ENCODE measurements at places on chromosomes 2 and 18. TPM values are rescaled to one million over a fixed set of nuclear protein-coding genes. Genes with fewer than 3 reads are reported as not detected.

Gene ARL6IP6
- total RNA-seq = 17.5 TPM

Gene CRYGD
- total RNA-seq = not detected

Gene ROCK2
- 91.6 TPM for total RNA-seq

Gene SLC23A3
- total RNA-seq = 3.3 TPM

Gene ANKZF1
- 46.9 TPM for total RNA-seq

Gene COL4A3
- 7.0 TPM for total RNA-seq

Gene AFF3
- total RNA-seq = 14.2 TPM

Gene FSIP2
- 1.3 TPM for total RNA-seq

Gene MBP
- 2,463 TPM for total RNA-seq

Gene SPATA3
- not detected for total RNA-seq

Gene PJVK
- 7.2 TPM for total RNA-seq

Gene IL1RL2
- total RNA-seq = not detected

Gene CLK1
- total RNA-seq = 358 TPM

Gene CCDC68
- total RNA-seq = 8.6 TPM

Gene BOLL
- not detected for total RNA-seq

Gene CXCR4
- 39.8 TPM for total RNA-seq

Gene NEU4
- not detected for total RNA-seq

Gene PHOSPHO2
- 8.5 TPM for total RNA-seq

Gene CTIF
- total RNA-seq = 81.9 TPM

Gene SERPINB4
- not detected for total RNA-seq

Gene MYL12B
- total RNA-seq = 275 TPM

Gene FTCDNL1
- 2.3 TPM for total RNA-seq

Gene TNFAIP6
- total RNA-seq = 14.4 TPM

Gene SH3RF3
- total RNA-seq = 6.4 TPM

Gene METTL8
- 23.8 TPM for total RNA-seq

Gene RAB6C
- total RNA-seq = 0.13 TPM
